ENCODE measurements at places on chromosomes 16 and 17. TPM values are rescaled to one million over a fixed set of nuclear protein-coding genes. Genes with fewer than 3 reads are reported as not detected.

The LGALS9B gene
- not detected for total RNA-seq

The AOC3 gene
- total RNA-seq = 0.46 TPM

The ASGR2 gene
- not detected for total RNA-seq

The LITAFD gene
- total RNA-seq = not detected

The HYDIN gene
- total RNA-seq = 48.7 TPM

The FADS6 gene
- total RNA-seq = 5.5 TPM

The ITGAX gene
- 3.0 TPM for total RNA-seq

The USP31 gene
- 23.3 TPM for total RNA-seq

The FOXF1 gene
- total RNA-seq = 0.92 TPM

The CDH3 gene
- 6.5 TPM for total RNA-seq

The DYNLL2 gene
- total RNA-seq = 66.9 TPM

The LGALS9 gene
- total RNA-seq = 1.2 TPM

The PLXDC1 gene
- total RNA-seq = 18.0 TPM

The RNU2-1 gene
- not detected for total RNA-seq

The TSC2 gene
- total RNA-seq = 70.4 TPM

The CRHR1 gene
- total RNA-seq = 6.2 TPM

The BRIP1 gene
- 7.6 TPM for total RNA-seq

The KRT36 gene
- total RNA-seq = not detected

The SHCBP1 gene
- 4.6 TPM for total RNA-seq

The NTN3 gene
- total RNA-seq = 5.1 TPM

The SLC2A4 gene
- total RNA-seq = 0.23 TPM

The SAMD14 gene
- total RNA-seq = 29.8 TPM

The MSI2 gene
- 117 TPM for total RNA-seq

The SUMO2 gene
- total RNA-seq = 146 TPM

The SLC16A13 gene
- total RNA-seq = 0.92 TPM

The CRYM gene
- 17.1 TPM for total RNA-seq

The NTN1 gene
- total RNA-seq = 24.2 TPM

The SP2 gene
- 0.46 TPM for total RNA-seq

The TNP2 gene
- total RNA-seq = not detected

The RBFOX1 gene
- 68.7 TPM for total RNA-seq

The CENPX gene
- 29.8 TPM for total RNA-seq

The CA4 gene
- total RNA-seq = 1.8 TPM

The CTRB2 gene
- total RNA-seq = not detected

The SLC16A11 gene
- 0.23 TPM for total RNA-seq

The TSPAN10 gene
- 0.23 TPM for total RNA-seq

The ARRB2 gene
- total RNA-seq = 16.4 TPM

The TPPP3 gene
- total RNA-seq = 36.2 TPM

The QRICH2 gene
- total RNA-seq = 7.8 TPM

The ZPBP2 gene
- total RNA-seq = not detected

The NKIRAS2 gene
- total RNA-seq = 48.9 TPM

The KIF2B gene
- total RNA-seq = not detected

The TRPV2 gene
- 11.1 TPM for total RNA-seq

Data from diencephalon (tissue), 1 donor.